Chondrocyte (in vitro differentiated cells): ENCODE measurements at places on chromosomes 11 and 22. TPM values are rescaled to one million over a fixed set of nuclear protein-coding genes. Genes with fewer than 3 reads are reported as not detected.

DNA sequence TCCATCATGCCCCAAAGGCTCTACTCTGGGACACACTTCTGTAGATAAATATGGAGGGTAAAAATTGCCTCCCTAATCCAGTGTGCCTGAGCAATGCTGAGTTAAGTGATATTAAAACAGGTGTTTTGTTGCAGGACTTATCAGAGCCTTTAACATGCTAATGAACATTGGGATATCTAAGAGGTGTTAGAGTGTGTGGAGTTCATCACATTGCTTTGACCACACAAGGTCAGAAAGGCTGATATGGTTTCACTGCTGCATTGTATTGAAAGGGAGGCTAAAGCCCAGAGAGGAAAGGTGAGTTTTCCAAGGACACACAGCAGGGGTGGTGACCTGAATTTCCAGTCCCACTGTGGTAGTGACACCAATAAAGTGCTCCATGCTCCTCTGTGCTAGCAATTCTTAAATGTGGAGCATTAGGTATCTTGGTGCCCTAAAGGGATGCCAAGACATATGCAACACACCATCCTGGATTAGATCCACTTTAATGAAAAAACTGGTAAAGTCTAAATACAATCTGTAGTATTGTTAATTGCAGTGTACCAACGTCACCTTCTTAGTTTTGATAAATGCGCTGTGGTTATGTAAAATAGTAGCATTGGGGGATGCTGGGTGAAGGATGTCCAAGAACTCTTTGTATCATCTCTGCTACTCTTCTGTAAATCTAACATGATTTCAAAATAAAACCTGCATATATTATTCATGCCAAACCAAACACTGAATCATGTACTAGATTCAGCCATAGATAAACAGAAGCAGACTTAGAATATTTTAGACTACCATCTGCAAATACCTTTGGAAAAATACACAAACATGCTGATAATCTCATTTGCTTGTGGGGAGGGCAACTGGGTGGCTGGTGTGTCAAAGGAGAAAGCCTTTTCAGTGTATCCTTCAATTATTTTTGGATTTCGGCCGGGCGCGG lies 45.8 kb downstream of the MIAT start:
- H3K36me3 ChIP-seq: peaks cover 32% of the 10 kb centered on the region
- H3K27me3 ChIP-seq: no peaks in the 10 kb centered on the region
- H3K4me1 ChIP-seq: peaks cover 16% of the 10 kb centered on the region
- no peak overlapping the region for H3K27ac ChIP-seq
- no peak for DNase-seq

The YPEL4 gene
- total RNA-seq: 0.41 TPM in 1 of 3 replicates, not detected in the others

DNA sequence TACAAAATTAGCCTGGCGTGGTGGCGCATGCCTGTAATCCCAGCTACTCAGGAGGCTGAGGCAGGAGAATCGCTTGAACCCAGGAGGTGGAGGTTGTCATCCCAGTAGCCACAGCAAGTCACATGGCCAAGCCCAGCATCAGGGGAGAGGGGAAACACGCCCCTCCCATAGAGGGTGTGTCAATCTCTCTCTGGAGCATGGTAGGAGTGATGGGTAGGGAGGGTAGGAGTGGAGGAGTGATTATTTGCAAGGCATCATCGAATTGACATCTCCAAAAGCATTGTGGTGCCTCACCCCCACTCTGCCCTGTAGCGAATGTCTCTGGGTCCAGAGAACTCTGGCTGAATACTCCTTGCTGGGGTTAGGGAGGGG lies 6.1 kb upstream of the SSTR3 start:
- peaks cover 34% of the 10 kb centered on the region for H3K27me3 ChIP-seq
- DNase-seq: no peak
- H3K36me3 ChIP-seq: no peaks in the 10 kb centered on the region
- no peaks in the 10 kb centered on the region for H3K4me1 ChIP-seq
- no peak overlapping the region for H3K27ac ChIP-seq

GRCh38 chr11:99937330-99937729 lies 749.8 kb upstream of the ARHGAP42 start:
- peak overlapping the region; percentile 23 for H3K4me3 ChIP-seq
- no peaks in the 10 kb centered on the region for H3K4me1 ChIP-seq
- peaks cover 6% of the 10 kb centered on the region for H3K27me3 ChIP-seq

GRCh38 chr11:131980888-131981668 lies 610.7 kb downstream of the NTM start:
- no peaks in the 10 kb centered on the region for H3K27me3 ChIP-seq
- H3K36me3 ChIP-seq: no peaks in the 10 kb centered on the region
- H3K4me3 ChIP-seq: no peak overlapping the region
- DNase-seq: no peak
- peaks cover 53% of the 10 kb centered on the region for H3K4me1 ChIP-seq

DNA sequence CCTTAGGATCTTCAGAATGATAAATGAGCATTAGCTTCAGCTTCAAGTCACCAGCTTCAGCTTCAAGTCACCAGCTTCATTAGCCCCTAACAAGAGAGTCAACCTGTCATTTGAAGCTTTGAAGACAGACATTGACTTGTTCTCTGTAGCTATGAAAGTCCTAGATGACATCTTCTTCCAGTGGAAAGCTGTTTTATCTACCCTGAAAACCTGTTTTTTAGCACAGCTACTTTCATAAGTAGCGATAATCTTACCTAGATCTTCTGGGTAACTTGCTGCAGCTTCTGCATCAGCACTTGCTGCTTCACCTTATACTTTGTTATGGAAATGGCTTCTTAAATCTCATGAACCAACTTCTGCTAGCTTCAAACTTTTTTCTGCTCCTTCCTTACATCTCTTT lies 85.7 kb downstream of the PGR start:
- DNase-seq: no peak
- peaks cover 26% of the 10 kb centered on the region for H3K27me3 ChIP-seq
- H3K27ac ChIP-seq: no peak overlapping the region
- H3K36me3 ChIP-seq: peaks cover 4% of the 10 kb centered on the region
- H3K4me3 ChIP-seq: no peak overlapping the region

The OTOG gene
- total RNA-seq: 0.08 to 0.82 TPM in 2 of 3 replicates, not detected in the other

The DNAL4 gene
- 10.8 to 14.3 TPM (median 11.8 TPM) in 3 replicates for total RNA-seq

The SCUBE1 gene
- 0.07 to 3.2 TPM (median 2.7 TPM) in 3 replicates for total RNA-seq

- no peak for DNase-seq
- H3K27me3 ChIP-seq: no peaks in the 10 kb centered on the region
- no peaks in the 10 kb centered on the region for H3K4me1 ChIP-seq
- H3K4me3 ChIP-seq: no peak overlapping the region
Measured at GRCh38 chr11:125418396-125418795, 77.7 kb downstream of the FEZ1 start.

The NXPE4 gene
- not detected in 3 replicates for total RNA-seq

GRCh38 chr11:64268025-64268892 lies 16.2 kb downstream of the BAD start:
- no peaks in the 10 kb centered on the region for H3K27me3 ChIP-seq
- H3K4me3 ChIP-seq: peak overlapping the region; percentile 91
- peaks cover 26% of the 10 kb centered on the region for H3K4me1 ChIP-seq
- H3K27ac ChIP-seq: peak overlapping the region; percentile 99

GRCh38 chr11:72792437-72793021 lies 1.3 kb downstream of the STARD10 start:
- peaks cover 53% of the 10 kb centered on the region for H3K4me1 ChIP-seq
- H3K27me3 ChIP-seq: no peaks in the 10 kb centered on the region
- peak overlapping the region; percentile 99 for H3K27ac ChIP-seq
- H3K4me3 ChIP-seq: peak overlapping the region; percentile 4

GRCh38 chr11:95697614-95698408 lies 91.8 kb downstream of the FAM76B start:
- no peak overlapping the region for H3K27ac ChIP-seq
- H3K27me3 ChIP-seq: no peaks in the 10 kb centered on the region
- no peak for DNase-seq
- H3K4me3 ChIP-seq: no peak overlapping the region

DNA sequence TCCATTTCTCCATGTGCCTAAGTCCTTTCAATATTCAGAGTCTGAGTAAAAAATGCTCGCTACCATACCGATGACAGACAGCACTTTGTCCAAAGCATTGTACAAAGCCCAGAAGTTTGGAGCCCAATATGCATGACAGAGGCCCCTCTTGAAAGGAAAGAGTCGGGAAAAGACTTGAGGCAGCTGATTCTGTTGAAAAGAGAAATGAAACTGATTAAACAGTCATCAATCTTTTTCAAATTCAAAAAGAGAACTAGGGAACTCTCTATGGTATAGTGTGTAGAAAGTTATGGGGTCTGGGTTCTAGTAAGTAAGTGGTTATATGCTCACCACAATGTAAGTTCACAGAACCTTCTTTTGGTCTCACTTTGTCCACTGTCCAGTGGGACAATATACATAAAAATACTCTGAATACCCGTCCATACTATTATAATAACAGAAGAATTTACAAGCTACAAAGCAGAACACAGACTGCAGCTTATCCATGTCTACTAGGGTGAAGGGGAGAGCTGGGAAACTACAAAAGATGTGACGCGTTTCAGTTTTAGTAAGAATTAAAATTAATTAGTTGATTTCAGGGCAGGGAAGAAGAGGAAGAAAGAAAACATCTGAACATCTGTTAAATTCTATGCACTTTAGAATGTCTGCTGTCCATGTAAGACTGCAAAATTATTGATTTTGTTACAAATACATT lies 26.7 kb downstream of the ALG8 start:
- H3K36me3 ChIP-seq: peaks cover 14% of the 10 kb centered on the region
- no peak overlapping the region for H3K4me3 ChIP-seq
- no peaks in the 10 kb centered on the region for H3K4me1 ChIP-seq
- no peaks in the 10 kb centered on the region for H3K27me3 ChIP-seq

- peaks cover 2% of the 10 kb centered on the region for H3K36me3 ChIP-seq
- no peaks in the 10 kb centered on the region for H3K27me3 ChIP-seq
- DNase-seq: no peak
- H3K27ac ChIP-seq: no peak overlapping the region
- peaks cover 53% of the 10 kb centered on the region for H3K4me1 ChIP-seq
Measured at GRCh38 chr11:11411401-11411985, 58.4 kb upstream of the CSNK2A3 start.

The DMC1 gene
- 0.51 to 1.2 TPM (median 0.82 TPM) in 3 replicates for total RNA-seq

GRCh38 chr11:83070731-83071566 lies 748 bp downstream of the RAB30 start:
- no peak overlapping the region for H3K27ac ChIP-seq
- H3K36me3 ChIP-seq: peaks cover 6% of the 10 kb centered on the region
- H3K4me3 ChIP-seq: no peak overlapping the region
- H3K4me1 ChIP-seq: peaks cover 33% of the 10 kb centered on the region

- DNase-seq: no peak
- no peak overlapping the region for H3K4me3 ChIP-seq
- H3K36me3 ChIP-seq: no peaks in the 10 kb centered on the region
- H3K27ac ChIP-seq: no peak overlapping the region
- H3K27me3 ChIP-seq: no peaks in the 10 kb centered on the region
- no peaks in the 10 kb centered on the region for H3K4me1 ChIP-seq
Measured at GRCh38 chr11:105903113-105903512, 118.9 kb downstream of the MSANTD4 start.

GRCh38 chr22:36197065-36197440 lies 4.6 kb downstream of the APOL4 start:
- no peak for DNase-seq
- H3K27ac ChIP-seq: peak overlapping the region; percentile 66
- no peaks in the 10 kb centered on the region for H3K36me3 ChIP-seq
- no peak overlapping the region for H3K4me3 ChIP-seq
- peaks cover 34% of the 10 kb centered on the region for H3K4me1 ChIP-seq

The KCNJ1 gene
- total RNA-seq: not detected in 3 replicates

- peak overlapping the region; percentile 31 for H3K4me3 ChIP-seq
- no peaks in the 10 kb centered on the region for H3K27me3 ChIP-seq
- no peak for DNase-seq
Measured at GRCh38 chr22:27603111-27603799, 198.3 kb downstream of the MN1 start.

DNA sequence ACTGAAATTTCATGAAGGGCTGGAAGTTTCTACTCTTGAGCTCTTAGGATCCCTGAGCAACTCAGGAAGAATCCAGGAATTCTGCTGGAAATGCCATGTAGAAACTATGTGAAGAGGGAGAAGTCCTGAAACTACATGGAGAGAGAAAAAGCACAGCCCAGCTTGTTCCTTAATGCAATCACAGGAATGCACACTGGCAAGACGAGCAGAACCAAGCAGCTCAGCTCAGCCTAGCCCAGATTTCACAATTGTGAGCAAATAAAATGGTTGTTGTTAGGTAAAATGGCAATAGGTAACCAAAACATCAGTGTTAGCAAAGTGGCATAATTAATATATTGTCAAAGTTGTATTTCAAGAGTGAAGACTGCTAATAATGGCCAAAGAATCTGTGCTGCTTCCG lies 28.1 kb downstream of the ZNF214 start:
- no peaks in the 10 kb centered on the region for H3K36me3 ChIP-seq
- peaks cover 25% of the 10 kb centered on the region for H3K4me1 ChIP-seq
- no peaks in the 10 kb centered on the region for H3K27me3 ChIP-seq
- peak overlapping the region; percentile 79 for H3K27ac ChIP-seq
- no peak overlapping the region for H3K4me3 ChIP-seq

GRCh38 chr11:68135161-68135560 lies 14.0 kb upstream of the CHKA start:
- peaks cover 9% of the 10 kb centered on the region for H3K36me3 ChIP-seq
- H3K4me1 ChIP-seq: no peaks in the 10 kb centered on the region
- H3K27me3 ChIP-seq: no peaks in the 10 kb centered on the region
- DNase-seq: no peak
- H3K27ac ChIP-seq: no peak overlapping the region

DNA sequence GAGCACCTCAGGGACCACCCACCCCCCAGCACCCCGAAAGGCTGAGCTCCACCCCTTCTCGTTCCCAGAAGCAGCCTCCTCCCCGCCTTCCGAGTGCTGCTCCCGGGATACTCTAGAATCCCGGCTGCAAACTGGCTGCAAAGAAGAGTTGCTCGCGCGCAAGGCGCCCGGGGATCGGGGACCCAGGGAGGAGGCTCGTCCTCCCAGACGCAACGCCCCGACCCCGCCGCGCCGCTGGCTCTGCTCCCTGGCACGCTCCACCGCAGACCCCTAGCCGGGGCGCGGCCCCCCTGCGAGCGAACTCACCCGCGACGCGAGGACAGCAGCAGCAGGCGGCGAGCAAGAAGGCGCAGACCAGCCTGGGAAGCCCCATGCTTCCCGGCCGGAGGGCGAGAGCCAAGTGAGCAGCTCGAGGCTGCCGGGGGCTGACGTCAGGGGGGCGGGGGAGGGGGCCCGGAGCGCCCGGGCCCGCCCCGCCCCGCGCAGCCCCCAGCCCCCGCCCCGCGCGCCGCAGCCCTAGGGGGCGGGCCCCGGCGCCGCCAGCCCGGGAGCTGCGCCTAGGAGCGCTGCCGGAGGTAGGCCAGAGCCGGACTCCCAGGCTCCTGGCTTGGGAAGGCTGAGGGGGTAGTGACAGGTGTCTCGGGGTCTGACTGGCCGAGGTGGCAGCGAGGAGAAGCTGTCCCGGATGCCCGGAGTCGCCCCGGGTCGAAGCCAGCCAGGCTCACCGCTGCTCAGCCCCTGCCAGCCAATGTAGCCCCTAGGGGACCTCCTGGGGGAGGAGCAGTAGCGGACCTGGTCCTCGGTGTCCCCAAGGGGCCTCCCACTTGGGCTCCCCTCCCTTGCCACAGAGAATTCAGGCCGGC lies at the start of gene MCAM:
Gene MCAM (minus strand): TSS at position 402 of the 863 bp plus-strand sequence. CDS start 29 bp downstream, at position 373.
- H3K27ac ChIP-seq: peak within 1 kb of the TSS; percentile 98
- peak within 1 kb of the TSS; percentile 80 for H3K4me3 ChIP-seq
- no peak for DNase-seq
- H3K4me1 ChIP-seq: peaks cover 57% of the 10 kb centered on the region
- peaks cover 13% of the 10 kb centered on the region for H3K36me3 ChIP-seq
